ENCODE measurements at places on chromosomes 16 and 17. TPM values are rescaled to one million over a fixed set of nuclear protein-coding genes. Genes with fewer than 3 reads are reported as not detected.

Gene SLC52A1
- total RNA-seq: 0.81 TPM

Gene UBE2G1
- total RNA-seq: 27.2 TPM

Gene TOM1L1
- total RNA-seq: 35.8 TPM

Gene IL17C
- total RNA-seq: 0.40 TPM

Gene DHX8
- 39.7 TPM for total RNA-seq

Gene TAF15
- total RNA-seq: 137 TPM

Gene CCR7
- not detected for total RNA-seq

Gene CNGB1
- not detected for total RNA-seq

- no peak for DNase-seq
- peaks cover 33% of the 10 kb centered on the region for H3K4me1 ChIP-seq
- H3K27me3 ChIP-seq: no peaks in the 10 kb centered on the region
- no peaks in the 10 kb centered on the region for H3K36me3 ChIP-seq
Measured at GRCh38 chr17:28370035-28370743, at the start of gene VTN. VTN (minus strand) TSS chr17:28370307; CDS start chr17:28370203, 104 bp downstream.

- H3K4me1 ChIP-seq: peaks cover 44% of the 10 kb centered on the region
- peak overlapping the region; percentile 88 for H3K4me3 ChIP-seq
- peak overlapping the region; percentile 92 for H3K27ac ChIP-seq
- no peaks in the 10 kb centered on the region for H3K36me3 ChIP-seq
- H3K27me3 ChIP-seq: no peaks in the 10 kb centered on the region
- DNase-seq: no peak
Measured at GRCh38 chr16:15950869-15951268, 1.5 kb downstream of the ABCC1 start.

GRCh38 chr16:75250089-75250808, 1.2 kb downstream of the BCAR1 start:
- no peaks in the 10 kb centered on the region for H3K27me3 ChIP-seq
- H3K4me1 ChIP-seq: peaks cover 88% of the 10 kb centered on the region

DNA sequence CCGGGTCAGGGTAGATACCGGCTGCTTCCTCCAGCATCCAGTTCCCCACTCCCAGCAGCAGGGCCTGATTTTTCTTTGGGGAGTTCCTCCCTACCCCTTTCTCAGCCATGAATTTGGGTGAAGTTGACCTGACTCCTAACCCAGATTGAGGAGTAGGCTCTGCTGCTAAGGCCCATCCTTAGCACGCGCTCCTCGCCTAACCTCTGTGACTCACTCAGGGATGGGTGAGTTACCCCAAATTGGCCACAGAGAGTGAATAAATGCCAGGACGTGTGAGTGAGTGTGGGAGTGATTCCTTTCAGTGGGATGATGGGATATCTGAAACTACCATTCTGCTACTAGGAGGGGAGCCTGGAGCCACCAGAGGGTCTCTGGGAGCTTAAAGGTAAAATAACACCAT, 28.9 kb upstream of the ABCC12 start:
- no peaks in the 10 kb centered on the region for H3K4me1 ChIP-seq
- H3K27ac ChIP-seq: no peak overlapping the region
- no peak overlapping the region for H3K4me3 ChIP-seq
- H3K36me3 ChIP-seq: no peaks in the 10 kb centered on the region
- DNase-seq: no peak

- no peak overlapping the region for H3K4me3 ChIP-seq
- DNase-seq: no peak
- no peaks in the 10 kb centered on the region for H3K27me3 ChIP-seq
- no peaks in the 10 kb centered on the region for H3K4me1 ChIP-seq
- no peak overlapping the region for H3K27ac ChIP-seq
- H3K36me3 ChIP-seq: no peaks in the 10 kb centered on the region
Measured at GRCh38 chr16:83626204-83626603, 181.6 kb upstream of the HSBP1 start.

DNA sequence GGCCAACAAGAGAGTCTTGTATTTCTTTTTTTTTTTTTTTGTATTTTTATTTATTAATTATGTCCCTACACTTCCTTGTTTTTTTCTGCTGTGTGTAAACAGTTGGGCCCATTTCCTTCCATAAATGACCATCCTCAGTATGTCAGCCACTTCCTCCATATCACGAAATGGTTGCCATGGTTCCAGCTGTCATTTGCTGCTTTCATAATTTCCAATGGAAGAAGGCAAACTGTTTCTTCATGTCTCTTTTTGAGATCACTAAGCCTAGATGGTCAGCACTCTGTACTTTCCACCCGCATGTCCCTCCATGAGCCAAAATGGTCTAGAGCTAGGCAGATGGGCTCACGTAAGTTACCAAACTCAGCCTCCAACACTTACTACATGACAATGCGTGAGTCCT, 133.5 kb upstream of the FOXF1 start:
- H3K4me3 ChIP-seq: no peak overlapping the region
- H3K27ac ChIP-seq: no peak overlapping the region
- no peaks in the 10 kb centered on the region for H3K4me1 ChIP-seq
- H3K27me3 ChIP-seq: no peaks in the 10 kb centered on the region
- DNase-seq: no peak

GRCh38 chr17:74478420-74479100, 12.1 kb downstream of the CD300A start:
- peak; percentile 63 for DNase-seq
- H3K4me1 ChIP-seq: peaks cover 10% of the 10 kb centered on the region
- no peaks in the 10 kb centered on the region for H3K36me3 ChIP-seq
- H3K4me3 ChIP-seq: no peak overlapping the region
- H3K27ac ChIP-seq: peak overlapping the region; percentile 64

- no peak for DNase-seq
- no peaks in the 10 kb centered on the region for H3K4me1 ChIP-seq
- no peaks in the 10 kb centered on the region for H3K36me3 ChIP-seq
- H3K27ac ChIP-seq: no peak overlapping the region
- H3K27me3 ChIP-seq: peaks cover 8% of the 10 kb centered on the region
- no peak overlapping the region for H3K4me3 ChIP-seq
Measured at GRCh38 chr17:36879624-36880131, 57.6 kb upstream of the LHX1 start.

DNA sequence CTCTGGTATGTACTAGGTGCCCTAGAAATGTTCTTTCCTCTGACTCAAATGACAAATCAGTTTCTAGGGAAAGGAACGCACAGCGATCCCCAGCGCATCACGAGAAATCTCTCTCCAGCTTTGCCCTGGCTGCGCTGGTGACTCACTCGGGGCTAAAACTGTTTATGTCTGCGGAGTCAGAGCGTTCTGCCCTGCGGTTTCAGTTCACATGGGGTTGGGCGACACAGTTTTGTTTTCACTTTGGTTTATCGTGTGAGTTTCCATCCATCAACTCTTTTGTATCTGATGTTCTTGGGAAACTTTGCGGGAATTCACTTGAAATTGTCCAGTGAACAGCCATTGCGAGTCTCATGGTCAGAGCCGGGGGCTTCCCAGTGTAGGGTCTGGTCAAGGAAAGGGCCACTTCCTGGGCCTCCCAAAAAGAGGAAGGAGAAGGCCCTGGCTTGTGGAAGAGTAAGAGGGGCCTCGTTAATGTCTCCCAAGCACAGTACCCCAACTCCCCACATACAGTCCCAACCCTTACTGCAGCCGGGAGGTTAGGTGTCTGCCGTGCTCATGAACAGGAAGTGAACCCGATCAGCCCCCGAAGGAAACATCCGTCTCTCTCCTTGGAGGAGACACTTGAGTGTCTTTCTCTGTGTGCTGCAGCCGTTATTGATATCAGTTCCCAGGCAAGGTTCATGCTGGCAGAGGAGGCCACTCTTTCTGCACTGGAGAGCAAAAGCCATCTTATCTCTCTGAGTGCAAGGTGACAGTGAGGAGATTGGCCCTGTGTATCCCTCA, 643.2 kb downstream of the WWOX start:
- no peaks in the 10 kb centered on the region for H3K27me3 ChIP-seq
- no peak for DNase-seq
- no peaks in the 10 kb centered on the region for H3K4me1 ChIP-seq
- peak overlapping the region; percentile 34 for H3K27ac ChIP-seq
- no peak overlapping the region for H3K4me3 ChIP-seq

- H3K27ac ChIP-seq: no peak overlapping the region
- H3K27me3 ChIP-seq: no peaks in the 10 kb centered on the region
- no peak overlapping the region for H3K4me3 ChIP-seq
- no peak for DNase-seq
- no peaks in the 10 kb centered on the region for H3K36me3 ChIP-seq
- H3K4me1 ChIP-seq: no peaks in the 10 kb centered on the region
Measured at GRCh38 chr17:31654936-31655335, 204.1 kb downstream of the COPRS start.

DNA sequence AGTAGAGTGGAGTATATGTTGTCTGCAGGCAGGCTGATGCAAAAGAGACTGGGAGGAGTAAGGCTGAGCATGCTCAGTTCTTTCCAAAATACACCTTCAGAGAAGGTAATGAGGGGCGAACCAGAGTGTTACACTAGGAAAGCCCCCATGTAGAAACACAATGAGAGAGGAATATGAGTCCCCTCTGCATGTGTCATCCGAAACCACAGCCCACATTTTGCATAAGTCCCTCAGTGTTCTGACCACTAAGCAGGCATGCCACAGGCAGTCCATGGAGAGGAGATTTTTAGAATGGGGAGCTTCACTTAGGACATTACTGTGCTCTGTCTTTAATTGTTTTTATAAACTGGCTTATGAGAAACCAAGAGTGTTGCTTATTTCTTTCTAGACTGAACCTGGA, 32.0 kb downstream of the SLC6A2 start:
- no peaks in the 10 kb centered on the region for H3K27me3 ChIP-seq
- no peak overlapping the region for H3K27ac ChIP-seq
- H3K4me1 ChIP-seq: no peaks in the 10 kb centered on the region

GRCh38 chr16:54072237-54072636, 214.3 kb downstream of the IRX3 start:
- H3K4me3 ChIP-seq: no peak overlapping the region
- H3K27me3 ChIP-seq: no peaks in the 10 kb centered on the region
- no peaks in the 10 kb centered on the region for H3K4me1 ChIP-seq

DNA sequence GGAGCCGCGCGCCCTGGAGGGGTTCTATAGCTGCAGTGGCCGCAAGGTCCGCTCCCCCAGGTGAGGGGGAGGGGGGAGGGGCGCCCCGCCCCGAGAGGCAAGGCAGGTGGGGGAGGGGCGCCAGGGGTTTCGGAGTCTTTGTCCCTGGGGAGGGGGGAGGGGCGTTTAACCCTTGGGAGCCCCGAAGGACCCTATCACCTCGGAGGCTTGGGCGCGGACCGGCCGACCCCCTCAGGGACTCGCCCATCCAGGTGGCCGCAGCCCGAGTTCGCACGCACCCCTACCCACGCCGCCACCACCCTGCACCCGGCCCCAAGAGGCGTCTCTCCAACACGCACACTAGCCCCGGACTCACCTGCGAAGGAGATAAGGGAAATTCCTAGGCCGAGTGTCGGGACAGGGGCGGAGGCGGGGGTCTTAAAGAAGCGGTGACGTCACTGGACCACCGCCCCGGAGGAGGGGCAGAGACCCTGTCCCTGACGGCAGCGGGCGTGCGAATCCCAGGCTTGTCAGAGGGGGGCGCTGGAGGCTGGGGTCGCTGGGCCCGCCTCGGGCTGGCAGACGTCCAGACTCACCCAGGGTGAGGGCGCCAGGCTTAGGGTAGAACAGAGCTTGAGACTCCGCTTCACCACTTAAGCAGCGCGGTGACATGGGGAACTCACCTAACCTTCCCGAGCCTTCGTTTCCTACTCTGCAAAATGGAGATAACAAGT, at the start of gene CLDN6:
Gene CLDN6 (minus strand): TSS at position 390 of the 713 bp plus-strand sequence. CDS start 2,162 bp downstream, outside the sequence.
- no peak for DNase-seq
- H3K4me3 ChIP-seq: no peak within 1 kb of the TSS
- H3K36me3 ChIP-seq: no peaks in the 10 kb centered on the region
- H3K4me1 ChIP-seq: peaks cover 49% of the 10 kb centered on the region
- H3K27ac ChIP-seq: no peak within 1 kb of the TSS

- H3K36me3 ChIP-seq: no peaks in the 10 kb centered on the region
Measured at GRCh38 chr17:36932694-36933511, 4.4 kb upstream of the LHX1 start.

- H3K4me1 ChIP-seq: no peaks in the 10 kb centered on the region
- no peaks in the 10 kb centered on the region for H3K27me3 ChIP-seq
- peaks cover 58% of the 10 kb centered on the region for H3K36me3 ChIP-seq
Measured at GRCh38 chr17:63760771-63761539, 12.4 kb downstream of the CCDC47 start.

GRCh38 chr16:55179852-55180585, 144.0 kb upstream of the IRX6 start:
- H3K27me3 ChIP-seq: no peaks in the 10 kb centered on the region
- H3K4me1 ChIP-seq: no peaks in the 10 kb centered on the region
- no peak overlapping the region for H3K4me3 ChIP-seq
- DNase-seq: peak; percentile 82
- H3K36me3 ChIP-seq: no peaks in the 10 kb centered on the region
